ENCODE measurements at places on chromosomes 12 and 14.

- no peak for DNase-seq
Measured at GRCh38 chr12:78146365-78146772, 315.7 kb downstream of the NAV3 start.

DNA sequence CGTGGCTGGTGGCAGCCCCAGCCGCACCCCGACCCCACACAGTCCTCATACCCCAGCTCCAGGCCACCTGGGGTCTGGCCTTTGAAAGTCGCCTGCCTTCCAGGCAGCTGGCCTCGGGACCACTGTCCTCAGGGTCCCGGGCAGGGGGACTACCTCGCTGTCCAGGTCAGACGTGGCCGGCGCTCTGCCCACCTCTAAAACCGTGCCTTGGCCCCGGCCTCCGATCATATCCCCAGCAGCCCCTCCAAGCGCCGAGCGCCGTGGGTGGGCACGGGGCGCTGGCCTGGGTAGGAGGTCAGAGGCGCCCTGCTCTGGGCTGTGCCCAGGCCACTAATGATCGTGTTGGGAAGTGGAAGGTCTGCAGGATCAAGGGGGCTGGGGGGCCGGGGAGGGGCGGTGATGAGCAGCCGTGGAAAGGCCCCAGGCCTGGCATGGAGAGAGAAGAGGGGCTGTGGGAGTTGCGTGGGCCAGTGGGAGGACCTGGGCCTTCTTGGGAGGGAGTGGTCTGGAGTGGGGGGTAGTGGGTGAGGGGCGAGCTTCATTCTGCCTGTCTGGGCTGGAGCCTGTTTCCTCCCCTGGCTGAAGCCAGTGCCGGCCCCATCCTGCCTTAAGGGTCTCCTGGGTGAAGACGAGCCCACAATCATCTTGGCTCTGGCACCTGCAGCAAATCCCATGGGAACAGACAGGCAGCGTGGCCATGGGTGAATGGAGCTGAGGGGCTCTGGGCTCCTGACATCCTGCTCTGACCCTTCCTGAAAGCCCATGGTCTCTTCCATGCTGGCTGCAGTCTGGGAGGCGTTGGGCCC, 4.9 kb downstream of the TMEM121 start:
- no peak for DNase-seq

- no peak for DNase-seq
Measured at GRCh38 chr12:65699251-65699650, 125.0 kb upstream of the HMGA2 start.

DNA sequence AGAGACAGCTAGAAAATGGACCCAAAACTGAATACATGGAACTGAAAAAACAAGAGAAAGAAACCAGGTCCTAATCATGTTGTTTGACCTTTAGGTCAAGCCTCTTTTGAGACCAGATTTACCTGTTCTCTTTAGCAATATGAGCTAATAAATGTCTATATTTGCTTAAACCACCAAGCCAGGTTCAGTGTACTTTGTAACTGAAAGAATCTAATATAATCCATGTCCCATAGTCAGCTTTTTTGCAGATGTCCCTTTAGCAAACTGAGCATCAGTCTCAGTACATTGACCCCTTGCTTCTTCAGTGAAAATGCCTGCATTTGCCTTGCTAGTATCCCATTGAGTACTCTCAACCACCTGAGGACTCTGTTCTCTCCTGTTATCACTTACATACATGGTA, 61.7 kb downstream of the PLCZ1 start:
- DNase-seq: no peak

GRCh38 chr12:57549909-57550640, at the start of gene KIF5A:
TSS of gene KIF5A (plus strand) at chr12:57550044. CDS start at chr12:57550272, 228 bp downstream.
- DNase-seq: peak; percentile 71
